Renal cortical epithelial cell (primary cell): ENCODE measurements at places on chromosomes 12 and 14. TPM values are rescaled to one million over a fixed set of nuclear protein-coding genes. Genes with fewer than 3 reads are reported as not detected.
A peak's percentile ranks its signal among the peaks of the same experiment; 100 is the strongest.

GRCh38 chr12:19021646-19022045, 107.9 kb upstream of the PLEKHA5 start:
- peak; percentile 93 for DNase-seq

DNA sequence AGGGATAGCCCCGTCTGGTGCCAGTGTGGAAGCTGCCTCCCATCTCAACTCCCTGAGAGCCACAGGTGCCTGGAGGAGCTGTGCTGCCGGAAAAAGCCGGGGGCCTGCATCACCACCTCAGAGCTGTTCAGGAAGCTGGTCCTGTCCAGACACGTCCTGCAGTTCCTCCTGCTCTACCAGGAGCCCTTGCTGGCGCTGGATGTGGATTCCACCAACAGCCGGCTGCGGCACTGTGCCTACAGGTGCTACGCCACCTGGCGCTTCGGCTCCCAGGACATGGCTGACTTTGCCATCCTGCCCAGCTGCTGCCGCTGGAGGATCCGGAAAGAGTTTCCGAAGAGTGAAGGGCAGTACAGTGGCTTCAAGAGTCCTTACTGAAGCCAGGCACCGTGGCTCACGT, 25.5 kb upstream of the P2RX4 start:
- no peak for DNase-seq

- no peak for DNase-seq
Observed at GRCh38 chr14:52729585-52729924, 411 bp upstream of the STYX start.

DNA sequence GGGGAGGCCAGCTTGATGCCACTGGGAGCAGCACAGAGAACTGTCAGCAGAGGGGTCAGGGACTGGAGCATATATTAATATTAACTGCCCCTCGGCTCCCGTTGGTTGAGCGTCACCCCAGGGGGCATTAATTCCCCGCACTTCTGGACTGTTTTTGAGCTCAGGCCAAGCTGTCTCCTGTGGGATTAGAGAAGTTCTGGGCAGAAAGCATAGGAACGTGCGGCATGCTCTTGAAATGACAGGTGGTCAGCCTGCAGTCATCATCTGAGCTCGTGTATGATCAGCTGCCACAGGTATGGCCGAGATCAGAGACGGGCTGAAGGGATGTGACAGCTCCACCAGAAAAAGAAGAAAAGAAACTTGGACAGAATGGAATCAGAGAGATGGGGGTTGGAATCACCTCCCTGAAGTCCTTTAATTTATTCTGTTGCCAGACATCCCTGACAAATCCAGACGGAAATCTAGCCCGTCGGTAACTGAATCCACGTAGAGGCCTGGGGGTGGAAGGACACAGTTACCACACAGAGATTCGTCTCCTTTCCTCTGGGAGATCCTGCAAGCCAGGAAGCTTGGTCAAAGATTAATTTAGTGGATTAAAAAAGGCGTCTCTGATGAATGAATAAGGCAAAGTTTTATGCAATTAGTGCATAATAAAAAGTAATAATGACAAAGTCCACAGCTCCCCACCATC, 23.6 kb downstream of the NR1H4 start:
- DNase-seq, result peak; percentile 62

DNA sequence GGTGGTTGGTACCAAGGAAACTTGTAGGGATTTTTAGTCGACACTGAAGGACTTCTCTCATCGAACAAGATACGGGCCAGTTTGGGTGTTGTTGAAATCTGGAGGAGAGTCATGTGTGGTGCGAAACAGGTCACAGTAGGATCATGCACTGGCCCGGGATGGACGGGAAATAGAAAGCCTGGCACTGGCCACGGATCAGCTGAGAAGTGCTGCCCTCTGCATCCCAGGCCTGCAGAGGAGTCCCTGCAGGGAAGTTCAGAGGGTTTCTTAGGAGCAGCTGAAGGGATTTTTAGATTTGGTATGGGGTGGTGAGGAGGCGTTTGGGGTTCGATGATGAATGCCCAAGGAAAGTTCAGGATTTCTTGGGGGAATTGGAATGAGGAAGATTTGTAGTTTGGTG, 63.1 kb downstream of the TSPAN9 start:
- DNase-seq, result no peak

DNA sequence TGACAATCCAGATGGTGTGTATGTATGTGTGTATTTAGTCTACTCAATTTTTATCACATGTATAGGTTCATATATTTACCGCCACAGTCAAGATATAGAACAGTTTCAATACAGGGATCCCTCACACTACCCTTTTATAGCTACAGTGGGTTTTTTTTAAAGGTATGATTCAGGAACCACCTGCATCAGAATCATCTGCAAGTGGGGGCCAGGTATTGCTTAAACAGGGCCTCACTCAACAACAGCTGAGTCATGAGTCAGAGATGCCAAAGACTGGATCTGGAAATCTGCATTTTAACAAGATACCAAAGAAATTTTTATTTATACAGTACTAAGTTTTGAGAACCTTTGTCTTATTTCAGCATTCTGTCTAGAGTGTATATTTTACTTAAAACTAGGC, 117.6 kb downstream of the SLC35F4 start:
- peak; percentile 83 for DNase-seq

DNA sequence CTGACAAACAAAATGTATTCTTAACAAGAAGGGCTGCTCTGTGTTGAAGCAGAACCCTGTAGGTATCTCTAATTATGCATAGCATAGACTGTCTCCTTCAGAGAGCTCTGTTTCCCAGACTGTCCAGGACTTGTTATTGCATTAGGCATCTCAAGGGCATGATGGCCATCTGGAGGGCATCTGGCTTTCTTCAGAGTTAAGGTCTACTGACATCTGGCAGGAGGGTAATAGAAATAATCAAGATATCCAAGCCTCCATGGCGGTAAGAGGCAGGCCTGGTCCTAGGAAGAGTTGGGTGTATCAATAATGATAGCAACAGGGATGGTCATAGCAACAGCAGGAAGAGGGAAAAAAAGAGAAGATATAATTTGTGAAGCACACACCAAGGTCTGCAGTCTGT, 161.2 kb downstream of the TTC8 start:
- DNase-seq, result no peak

- DNase-seq, result peak; percentile 84
Observed at GRCh38 chr14:74302634-74303569, at the start of gene ABCD4. ABCD4 (minus strand) TSS chr14:74302934; CDS start chr14:74302912, 22 bp downstream.

DNA sequence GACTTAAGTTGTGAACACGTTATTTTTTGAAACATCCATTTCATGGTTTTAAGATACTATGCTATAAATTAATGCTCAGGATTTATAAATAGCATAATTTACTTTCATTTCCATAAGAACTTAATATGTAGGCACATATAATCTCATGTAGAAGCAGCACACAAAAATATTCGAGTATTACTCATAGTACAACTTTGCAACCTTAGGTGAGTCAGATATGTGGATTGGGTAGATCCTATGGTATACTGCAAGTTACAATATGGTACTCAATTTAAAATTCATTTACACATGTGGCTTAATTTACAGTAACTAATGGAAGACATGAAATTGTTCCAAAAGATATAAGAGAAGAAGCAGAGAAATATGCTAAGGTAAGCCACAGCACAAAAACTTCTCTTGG, 26.0 kb downstream of the PSMA3 start:
- DNase-seq, result peak; percentile 39

The C12orf75 gene
- 468 and 490 TPM in 2 replicates for total RNA-seq

The DHRS2 gene
- total RNA-seq, result under 0.01 TPM in 1 of 2 replicates, not detected in the other

The OR8S1 gene
- total RNA-seq, result not detected in 2 replicates

The BICDL1 gene
- 9.2 and 15.5 TPM in 2 replicates for total RNA-seq

The GPR132 gene
- total RNA-seq, result 0.30 and 2.1 TPM in 2 replicates
